ENCODE measurements at places on chromosomes 5 and 9.

- no peak for DNase-seq
Measured at GRCh38 chr5:90359073-90359920, 50.3 kb downstream of the CETN3 start.

DNA sequence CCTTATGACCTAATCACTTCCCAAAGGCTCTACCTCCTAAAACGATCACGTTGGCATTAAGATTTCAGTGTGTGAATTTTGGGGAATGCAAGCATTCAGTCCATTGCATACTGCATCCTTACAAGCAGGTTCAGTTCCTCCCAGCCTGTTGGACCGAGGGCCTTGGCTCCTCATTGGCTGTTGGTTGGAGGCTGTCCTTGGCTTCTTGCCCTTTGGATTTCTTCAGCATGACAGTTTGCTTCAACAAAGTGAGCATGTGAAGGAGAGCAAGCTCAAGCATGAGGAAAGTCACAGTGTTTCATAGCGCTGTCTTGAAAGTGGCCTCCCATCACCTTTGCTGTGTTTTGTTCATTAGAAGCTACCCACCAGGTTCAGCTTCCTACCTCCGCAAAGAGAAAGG lies 109.5 kb downstream of the GADD45G start:
- DNase-seq: no peak

- DNase-seq: no peak
Measured at GRCh38 chr5:154442801-154443200, 3.0 kb upstream of the SAP30L start.

GRCh38 chr9:88721025-88721424 lies 186.0 kb downstream of the NXNL2 start:
- DNase-seq: no peak

GRCh38 chr5:135628771-135629563 lies 50.2 kb upstream of the CXCL14 start:
- no peak for DNase-seq

- DNase-seq: no peak
Measured at GRCh38 chr5:180647941-180648500, 1.4 kb downstream of the FLT4 start.
